Mucosa of descending colon (tissue), 3 donors: ENCODE measurements at places on chromosomes 4 and X.

DNA sequence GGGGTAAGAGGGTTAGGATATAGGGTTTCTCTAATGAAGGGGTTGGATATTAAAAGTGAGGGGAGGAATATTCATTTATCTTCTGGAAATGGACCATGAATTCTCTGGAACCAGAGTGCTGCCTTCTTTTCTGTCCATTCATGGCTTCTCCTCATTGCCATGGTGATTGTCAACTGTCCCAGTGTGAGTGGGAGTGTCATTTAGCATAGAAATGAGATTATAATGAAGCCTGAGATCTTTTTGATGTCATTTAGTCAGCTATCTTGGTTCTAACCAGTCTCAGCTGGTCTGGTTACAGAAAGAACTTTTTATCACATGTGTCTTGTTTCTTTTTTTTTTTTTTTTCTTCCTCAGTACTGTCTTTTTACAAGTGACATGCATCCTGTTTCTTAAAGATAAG lies 497.3 kb upstream of the PITX2 start:
- DNase-seq: no peak

DNA sequence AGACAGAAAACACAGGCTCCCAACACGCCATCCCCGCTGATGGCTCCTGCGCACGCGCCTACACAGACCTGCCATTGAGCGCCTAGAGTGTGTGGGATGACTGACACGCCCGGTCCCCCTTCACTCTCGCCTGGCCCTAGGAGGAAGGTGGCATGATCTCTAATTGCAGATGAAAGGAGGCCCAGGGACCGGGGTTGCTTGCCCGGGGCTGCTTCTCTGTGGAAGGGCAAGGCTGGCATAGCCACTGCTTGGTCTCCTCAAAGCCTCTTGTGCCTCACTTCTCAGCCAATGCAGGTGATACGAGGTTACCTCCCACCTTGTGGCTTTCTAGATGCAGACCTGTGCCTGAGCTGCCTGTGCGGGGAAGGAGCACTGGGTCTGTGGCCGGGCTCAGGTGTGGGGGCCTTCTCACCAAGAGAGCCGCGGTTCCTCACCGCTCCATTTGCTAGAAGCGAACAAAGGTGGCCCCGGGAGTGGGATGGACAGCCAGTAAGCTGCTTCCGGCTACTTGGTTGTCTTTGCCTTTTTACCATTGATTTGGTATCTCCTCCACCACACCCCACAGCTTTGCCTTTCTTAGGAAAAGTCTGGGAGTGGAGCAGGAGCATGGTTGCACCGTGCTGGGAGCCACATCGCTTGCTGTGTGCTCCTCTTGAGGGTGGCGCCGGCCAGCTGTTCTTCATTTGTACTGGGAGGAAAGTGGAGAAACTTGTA lies 47.0 kb downstream of the TBC1D14 start:
- DNase-seq: no peak

DNA sequence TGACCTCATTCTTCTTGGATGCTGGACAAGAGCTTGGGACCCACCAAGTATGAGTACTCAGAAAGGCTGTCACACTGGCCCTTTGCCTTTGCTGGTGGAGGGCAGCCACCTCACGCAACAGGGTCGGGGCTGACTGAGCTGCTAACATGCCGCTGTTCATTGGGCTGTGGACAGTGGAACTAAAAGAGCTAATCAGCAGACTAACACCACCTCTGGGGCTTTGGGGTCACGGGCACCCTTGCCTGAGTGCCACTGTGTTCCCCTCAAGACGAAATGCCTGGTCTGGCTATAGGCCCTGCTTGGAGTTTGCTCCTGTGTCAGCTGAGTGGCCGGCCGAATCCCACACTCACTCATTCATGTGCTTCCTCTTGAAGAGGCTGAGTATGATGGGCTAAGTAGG lies 559.6 kb downstream of the SPRY1 start:
- DNase-seq: no peak

DNA sequence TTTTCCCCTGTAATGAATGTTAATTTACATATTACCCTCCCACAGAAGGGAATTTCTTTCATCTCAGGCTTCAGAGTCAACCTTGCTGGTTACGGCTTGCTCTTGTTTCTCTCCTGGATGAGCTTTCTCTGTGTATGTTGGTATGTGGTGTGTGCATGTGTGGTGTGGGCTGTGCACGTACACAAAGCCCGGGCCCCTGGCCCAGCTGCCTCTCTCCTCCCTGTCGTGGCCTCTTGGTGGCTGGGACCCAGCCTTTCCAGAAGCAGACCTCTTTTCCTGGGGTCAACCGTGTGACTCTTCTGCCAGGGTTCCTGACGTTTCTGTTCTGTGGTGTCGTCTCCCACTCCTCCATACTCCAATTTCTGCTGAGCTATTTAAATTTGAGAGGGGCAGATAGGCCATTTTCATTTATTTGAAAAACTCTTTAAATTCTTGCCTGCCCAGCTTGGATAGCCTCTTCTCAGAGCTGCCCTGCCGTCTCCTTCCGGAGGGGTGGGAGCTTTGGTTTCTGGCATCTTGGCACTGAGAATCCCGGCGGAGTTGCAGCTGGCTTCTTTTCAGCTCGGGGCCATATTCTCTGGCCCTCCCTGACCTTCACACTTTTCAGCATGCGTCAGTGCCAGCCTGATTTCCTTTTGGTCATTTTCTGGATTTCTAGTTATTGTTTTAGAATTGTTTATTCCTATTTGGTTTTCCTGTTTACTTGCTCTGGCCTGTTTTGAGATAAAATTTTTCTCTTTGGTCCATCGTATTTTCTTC lies 25.1 kb downstream of the FHDC1 start:
- DNase-seq: no peak

- DNase-seq: peak; percentile 36
Observed at GRCh38 chr4:7738458-7739076, 201.1 kb downstream of the AFAP1 start.

GRCh38 chr4:168751263-168752225 lies 254.7 kb downstream of the PALLD start:
- DNase-seq: no peak

- no peak for DNase-seq
Observed at GRCh38 chrX:64205441-64205734, at the start of gene AMER1. Gene AMER1 (minus strand): TSS chrX:64205708. CDS start chrX:64193286, 12,422 bp downstream.

GRCh38 chrX:131063613-131064012 lies 5.5 kb downstream of the ARHGAP36 start:
- no peak for DNase-seq

- DNase-seq: no peak
Observed at GRCh38 chr4:107452717-107453630, 267.1 kb downstream of the PAPSS1 start.

DNA sequence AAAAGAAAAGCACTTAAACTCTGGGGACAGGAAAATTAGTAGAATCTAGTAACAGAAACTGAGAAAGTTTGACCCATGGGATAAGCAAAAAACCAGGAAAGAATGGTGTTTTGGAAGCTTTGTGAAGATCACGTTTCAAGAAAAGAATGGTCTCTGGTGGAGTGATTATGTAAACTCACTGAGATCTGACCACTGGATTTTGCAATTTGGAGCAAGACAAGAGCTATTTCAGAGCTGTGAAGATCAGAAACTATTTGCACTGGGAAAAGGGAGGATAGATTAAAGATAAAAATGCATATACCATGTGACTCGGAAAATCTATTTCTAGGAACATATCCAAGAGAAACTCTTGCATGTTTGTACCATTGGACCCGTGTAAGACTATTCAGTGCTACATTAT lies 4.3 kb downstream of the TMPRSS11D start:
- no peak for DNase-seq

GRCh38 chrX:153388722-153389459 lies 12.3 kb downstream of the PNMA6E start:
- no peak for DNase-seq

DNA sequence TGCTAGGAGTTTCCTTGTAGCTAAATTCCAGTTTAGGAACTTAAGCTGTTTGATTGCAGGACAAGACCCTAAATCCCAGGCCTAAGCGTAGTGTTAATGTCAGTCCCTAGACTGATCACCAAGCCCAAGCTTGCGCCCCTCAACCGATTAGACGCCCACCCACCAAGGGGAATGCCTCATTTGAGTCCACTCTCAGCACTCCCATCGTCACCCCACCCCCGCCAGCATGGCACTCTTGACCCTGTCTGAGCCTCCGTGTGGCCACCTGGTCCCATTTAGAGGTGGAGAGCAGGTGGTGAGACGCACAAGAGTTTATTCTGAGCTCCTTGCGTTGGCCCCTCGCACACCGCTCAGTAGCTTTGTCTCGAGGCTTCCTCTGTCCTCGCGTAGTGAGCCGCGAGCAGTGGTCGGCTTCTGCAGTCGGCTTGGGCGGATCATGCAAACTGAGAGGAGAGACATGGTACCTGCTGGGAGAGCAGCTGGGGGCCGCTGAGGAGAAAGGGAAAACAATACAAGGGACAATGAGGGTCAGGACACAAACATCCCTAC lies 48.5 kb upstream of the ZNF157 start:
- no peak for DNase-seq

DNA sequence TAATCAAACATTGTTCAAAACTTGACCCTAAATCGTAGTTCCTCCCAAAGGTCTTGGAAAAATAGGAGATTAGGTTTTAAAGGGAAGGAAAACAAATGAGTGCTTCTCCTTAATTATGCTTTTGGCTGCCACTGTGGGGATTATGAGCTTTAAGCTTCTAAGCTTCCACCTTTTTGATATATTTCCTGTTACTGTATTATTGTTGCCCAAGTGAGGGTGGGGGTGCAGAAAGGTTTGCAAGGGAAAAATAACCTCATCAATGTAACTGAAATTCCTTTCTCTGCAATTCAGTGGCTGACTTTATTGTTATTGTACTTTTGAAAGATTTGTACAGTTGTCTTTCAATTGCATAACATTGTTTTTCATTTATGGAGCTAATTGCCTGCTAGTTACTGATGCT lies 285.1 kb downstream of the FRMPD4 start:
- no peak for DNase-seq

GRCh38 chrX:34227804-34228203 lies 95.7 kb upstream of the FAM47A start:
- DNase-seq: no peak

DNA sequence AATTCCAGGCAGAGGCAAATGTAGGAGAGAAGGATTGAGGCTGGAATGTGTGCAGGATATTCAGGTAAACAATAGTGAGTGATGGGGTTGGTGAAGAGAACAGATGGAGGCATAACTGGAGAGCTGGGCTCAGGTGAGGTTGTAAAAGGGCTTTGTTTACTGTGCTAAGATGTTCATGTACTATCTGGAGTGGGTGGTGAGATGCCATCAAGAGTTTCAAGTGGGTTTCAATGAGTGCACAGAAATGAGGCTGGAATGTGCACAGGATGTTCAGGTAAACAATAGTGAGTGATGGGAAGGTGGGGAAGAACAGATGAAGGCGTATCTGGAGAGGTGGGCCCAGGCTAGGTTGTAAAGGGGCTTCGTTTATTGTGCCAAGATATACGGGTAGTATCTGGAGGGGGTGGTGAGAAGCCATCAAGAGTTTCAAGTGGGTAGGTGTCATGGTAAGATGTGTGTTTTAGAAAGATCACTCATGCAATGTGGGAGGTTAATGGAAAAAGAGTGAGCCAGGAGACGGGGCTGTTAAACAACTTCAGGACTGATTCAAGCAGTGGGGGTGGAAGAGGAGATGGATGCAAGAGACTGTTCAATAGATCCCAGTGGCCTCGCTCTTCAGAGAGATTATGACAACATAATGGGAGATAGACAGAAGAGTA lies 25.4 kb upstream of the NMU start:
- DNase-seq: no peak

DNA sequence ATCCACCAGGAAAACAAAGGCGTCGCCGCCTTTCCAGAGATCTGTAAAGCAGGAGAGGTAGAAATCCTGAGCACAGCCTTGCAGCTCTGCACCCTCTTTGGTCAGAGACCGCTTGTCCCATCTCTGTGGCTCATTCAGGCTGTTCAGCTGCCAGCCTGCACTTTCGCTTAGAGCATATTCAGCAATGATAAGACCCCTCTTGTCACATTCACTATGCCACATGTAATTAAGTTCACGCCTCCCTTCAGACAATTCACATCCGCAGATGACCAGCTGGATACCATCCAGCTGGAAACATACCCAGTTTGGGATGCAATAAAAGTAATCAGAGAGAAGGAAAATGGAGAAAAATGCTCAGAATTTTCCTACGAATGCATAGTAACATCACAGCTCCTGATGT lies 335.4 kb downstream of the UNC5C start:
- DNase-seq: no peak

- DNase-seq: no peak
Observed at GRCh38 chr4:183434666-183435190, 9.7 kb upstream of the CDKN2AIP start.

GRCh38 chr4:107575243-107575642 lies 144.8 kb downstream of the PAPSS1 start:
- DNase-seq: no peak

DNA sequence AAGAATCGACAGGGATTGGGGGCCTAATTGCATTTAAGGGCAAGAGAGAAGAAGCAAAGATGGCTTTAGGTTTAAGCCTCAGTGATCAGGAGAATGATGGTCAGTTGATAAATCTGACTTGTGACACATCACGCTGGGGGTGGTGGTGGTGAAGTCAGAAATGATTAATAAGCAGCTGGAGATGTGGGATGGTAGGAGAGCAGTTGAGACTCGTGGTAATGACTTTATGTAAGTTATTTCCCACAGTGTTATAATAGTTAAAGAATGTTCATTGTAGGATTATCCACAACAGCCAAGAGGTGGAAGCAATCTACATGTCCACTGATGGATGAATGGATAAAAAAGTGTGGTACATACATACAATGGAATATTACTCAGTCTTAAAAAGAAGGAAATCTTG lies 178.9 kb upstream of the GPC4 start:
- no peak for DNase-seq

- no peak for DNase-seq
Observed at GRCh38 chrX:105845631-105846030, 23.3 kb downstream of the NRK start.

GRCh38 chr4:94497690-94498089 lies 45.9 kb downstream of the PDLIM5 start:
- no peak for DNase-seq

GRCh38 chrX:83022020-83022419 lies 486.1 kb upstream of the POU3F4 start:
- DNase-seq: no peak

- no peak for DNase-seq
Observed at GRCh38 chr4:67035501-67035900, 509.8 kb downstream of the CENPC start.

- DNase-seq: no peak
Observed at GRCh38 chr4:41362621-41363383, 106.1 kb downstream of the UCHL1 start.

- peak; percentile 22 for DNase-seq
Observed at GRCh38 chr4:3829956-3830773, 64.0 kb downstream of the ADRA2C start.

- no peak for DNase-seq
Observed at GRCh38 chr4:21387683-21388082, 560.9 kb downstream of the KCNIP4 start.

- no peak for DNase-seq
Observed at GRCh38 chr4:77036206-77036605, 39.6 kb downstream of the CCNI start.

GRCh38 chr4:13599159-13599558 lies 28.4 kb downstream of the BOD1L1 start:
- no peak for DNase-seq

DNA sequence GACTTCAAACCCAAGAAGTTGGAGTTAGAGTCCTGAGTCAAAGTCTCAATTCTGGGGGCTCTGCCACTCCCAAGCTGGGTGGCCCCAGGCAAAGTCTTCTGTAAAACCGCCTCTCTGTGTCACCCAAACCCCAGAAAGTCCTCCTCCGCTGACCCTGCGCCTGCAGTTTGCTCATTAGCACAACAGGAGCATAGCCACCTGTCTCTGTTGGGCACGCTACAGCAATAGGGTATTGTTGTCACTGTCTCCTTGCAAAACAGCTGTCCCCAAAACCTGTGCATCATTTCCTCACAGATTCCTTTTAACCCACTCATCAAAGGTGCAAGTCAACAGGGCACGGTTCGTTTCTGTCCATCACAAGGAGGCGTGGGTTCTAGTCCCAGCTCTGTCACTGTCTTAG lies 8.0 kb upstream of the DGAT2L6 start:
- no peak for DNase-seq
